ENCODE measurements at places on chromosomes 6 and 20.

DNA sequence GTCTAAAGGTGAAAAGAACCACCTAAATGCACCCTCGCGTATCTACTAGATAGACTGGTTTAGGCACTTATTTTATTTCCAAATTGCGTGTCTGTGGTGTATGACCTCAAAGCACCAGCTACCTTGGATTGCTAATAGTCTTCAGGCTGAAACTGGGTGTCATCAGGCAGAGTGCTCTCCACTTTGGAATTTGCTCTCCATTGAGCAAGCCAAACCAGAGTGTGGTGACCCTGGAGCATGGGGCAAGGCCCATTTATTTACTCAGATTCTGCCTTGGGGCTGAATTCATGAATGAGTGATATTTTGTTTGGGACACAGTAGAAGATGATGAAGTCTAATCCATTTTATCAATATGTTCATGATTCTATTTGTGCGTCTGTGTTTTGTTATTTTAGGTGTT, 812.8 kb upstream of the SLC35B3 start:
- DNase-seq, result no peak

DNA sequence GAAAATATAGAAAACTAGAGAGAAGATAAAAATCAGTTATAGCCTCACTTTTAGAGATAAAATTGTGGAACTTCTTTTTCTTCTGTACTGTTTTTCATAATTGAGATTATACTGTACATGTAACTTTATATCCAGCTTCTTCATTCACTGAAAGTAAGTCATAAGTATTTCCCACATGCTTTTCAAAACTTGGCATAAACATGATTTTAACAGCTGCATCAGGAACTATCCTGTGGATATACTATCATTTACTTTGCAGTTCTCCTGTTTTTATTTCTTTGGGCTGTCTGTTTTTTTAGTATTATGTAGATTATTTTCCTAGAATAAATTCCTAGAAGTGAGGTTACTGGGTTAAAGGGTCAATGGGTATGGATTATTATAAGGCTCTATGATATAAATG, 14.8 kb downstream of the DSTN start:
- no peak for DNase-seq

GRCh38 chr6:51533962-51534361, 553.5 kb downstream of the PKHD1 start:
- no peak for DNase-seq

DNA sequence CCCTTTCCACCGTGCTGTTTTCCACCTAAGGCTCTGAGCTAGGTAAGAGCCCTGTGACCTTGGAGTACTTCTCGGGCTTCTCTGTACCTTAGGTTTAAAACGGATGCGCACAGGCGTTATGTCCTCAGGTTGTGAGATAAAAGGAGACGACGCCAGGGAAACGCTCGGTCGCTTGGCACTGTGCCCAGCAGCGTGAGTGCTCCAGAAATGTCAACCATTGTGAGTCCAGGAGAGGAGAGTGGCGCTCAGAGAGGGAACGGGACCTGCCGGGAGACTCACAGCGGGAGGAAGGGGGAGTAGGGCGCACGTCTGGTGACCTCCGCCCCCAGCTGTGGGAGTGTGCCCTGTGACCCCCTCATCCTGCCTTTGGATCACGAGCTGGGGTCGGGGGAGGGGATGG, 33.8 kb upstream of the SCRT2 start:
- DNase-seq, result no peak

- no peak for DNase-seq
Observed at GRCh38 chr6:29953686-29954085, 11.4 kb downstream of the HLA-A start.

- no peak for DNase-seq
Observed at GRCh38 chr6:13523826-13524622, 36.6 kb upstream of the GFOD1 start.
